Posterior cingulate gyrus (tissue), 11 donors: ENCODE measurements at places on chromosomes 12 and 14.

- DNase-seq = peak; percentile 52
These were observed 7.8 kb downstream of the CTDSP2 start for GRCh38 chr12:57838594-57839302.

DNA sequence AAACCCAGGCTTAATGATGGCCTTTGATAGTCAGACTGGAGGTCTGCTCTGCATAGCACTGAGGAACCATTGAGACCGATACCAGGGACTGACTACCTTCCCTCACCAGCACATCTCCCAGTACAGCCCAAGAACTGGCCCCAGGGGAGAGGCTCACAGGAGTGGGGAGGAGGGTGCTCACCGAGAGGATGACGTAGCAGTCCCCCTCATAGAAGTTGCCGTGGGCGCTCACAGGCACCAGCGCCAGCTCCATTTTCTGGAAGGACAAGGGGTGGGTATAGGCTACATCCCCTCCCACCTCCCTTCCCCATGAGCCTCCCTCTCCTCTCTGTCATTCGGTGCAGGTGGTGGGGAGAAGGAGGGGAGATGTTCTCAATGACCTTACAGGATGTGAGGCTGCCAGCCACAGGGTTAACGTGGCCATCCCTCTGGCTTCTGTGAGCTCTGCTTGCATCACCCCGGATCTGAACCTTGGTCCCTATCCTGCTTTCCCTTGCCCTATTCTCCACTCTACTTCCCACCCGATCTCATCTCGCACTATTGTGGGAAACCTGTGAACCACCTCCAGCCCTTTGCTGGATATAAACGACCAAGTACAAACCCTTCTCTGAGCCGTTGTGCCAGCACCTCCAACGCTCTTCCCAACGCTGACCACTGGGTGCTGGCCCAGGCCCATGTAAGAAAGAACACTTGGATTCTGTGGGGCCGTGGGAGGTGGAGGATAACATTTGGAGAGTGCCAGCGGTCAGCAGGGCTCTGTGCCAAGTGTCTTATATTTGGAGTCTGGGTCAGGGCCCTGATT is 4.4 kb downstream of the AVIL start:
- DNase-seq = no peak

DNA sequence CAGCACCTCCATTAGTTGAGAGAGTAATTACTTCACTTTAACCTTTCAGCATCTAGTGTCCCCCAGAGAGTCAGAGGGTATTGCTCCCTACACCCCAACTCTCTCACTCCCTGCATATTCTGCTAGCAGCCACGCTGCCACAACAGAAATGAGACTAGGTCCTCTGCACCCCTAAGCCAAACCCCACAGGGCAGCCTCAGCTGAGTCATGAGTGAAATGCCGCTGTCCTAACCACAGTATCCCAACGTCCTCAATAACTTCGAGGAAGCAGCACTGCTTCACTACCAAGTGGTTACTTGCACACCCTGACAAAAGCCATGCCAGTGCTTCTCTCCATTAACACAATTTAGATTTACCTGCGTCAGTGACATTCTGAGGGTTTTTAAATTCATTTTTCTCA is 6.9 kb upstream of the LYZ start:
- no peak for DNase-seq

- DNase-seq = no peak
These were observed 1421.0 kb upstream of the FLRT2 start for GRCh38 chr14:84108746-84109457.

- DNase-seq = no peak
These were observed 236.5 kb downstream of the PDZRN4 start for GRCh38 chr12:41424651-41425050.

- no peak for DNase-seq
These were observed 717.8 kb upstream of the SEL1L start for GRCh38 chr14:82251494-82251893.

DNA sequence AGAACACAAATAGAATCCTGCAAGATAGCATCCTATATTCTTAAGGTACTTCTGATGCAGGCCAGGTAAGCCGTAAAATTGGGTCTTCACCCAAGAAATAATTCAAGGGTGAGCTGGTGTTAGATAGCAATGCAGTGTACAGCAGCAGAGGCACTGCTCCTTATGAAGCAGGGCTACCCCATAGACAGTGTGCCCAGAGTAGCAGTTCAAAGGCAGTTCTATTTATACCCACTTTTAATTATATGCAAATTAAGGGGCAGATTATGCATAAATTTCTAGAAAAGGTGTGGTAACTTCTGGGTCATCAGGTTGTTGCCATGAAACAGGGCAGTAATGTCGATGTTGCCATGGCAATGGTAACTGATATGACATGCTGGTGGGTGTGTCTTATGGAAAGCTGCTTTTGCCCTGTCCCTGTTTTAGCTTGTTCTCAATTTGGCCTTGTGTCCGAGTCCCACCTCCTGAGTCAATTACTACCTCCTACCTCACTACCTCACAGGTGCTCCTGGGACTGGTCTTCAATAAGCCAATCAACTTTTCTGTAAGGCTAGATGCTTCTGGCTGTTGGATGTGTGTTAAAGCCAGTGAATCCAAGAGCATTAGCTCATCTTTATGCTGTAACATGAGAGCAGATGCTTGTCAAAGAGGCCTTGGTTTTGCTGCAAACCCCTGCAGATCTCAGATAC is 61.0 kb downstream of the PPM1A start:
- DNase-seq = no peak

DNA sequence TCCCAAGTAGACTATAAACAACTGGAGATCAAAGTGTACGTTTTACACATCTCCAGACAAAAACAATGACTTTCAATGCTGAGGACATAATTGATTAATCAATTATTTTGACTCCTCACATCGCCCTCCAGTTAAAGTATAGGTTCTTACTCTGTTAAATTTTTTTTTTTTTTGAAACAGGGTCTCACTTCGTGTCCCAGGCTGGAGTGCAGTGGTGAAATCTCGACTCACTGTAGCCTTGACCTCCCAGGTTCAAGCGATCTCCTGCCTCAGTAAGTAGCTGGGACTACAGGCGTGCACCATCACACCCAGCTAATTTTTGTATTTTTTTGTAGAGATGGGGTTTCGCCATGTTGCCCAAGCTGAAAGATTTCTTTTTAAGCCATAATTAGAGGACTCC is 938 bp upstream of the CCNB1IP1 start:
- no peak for DNase-seq

GRCh38 chr14:39055786-39056474 is 47.1 kb downstream of the SEC23A start:
- DNase-seq = no peak

- no peak for DNase-seq
These were observed 145.8 kb downstream of the SLC38A6 start for GRCh38 chr14:61126603-61127498.

DNA sequence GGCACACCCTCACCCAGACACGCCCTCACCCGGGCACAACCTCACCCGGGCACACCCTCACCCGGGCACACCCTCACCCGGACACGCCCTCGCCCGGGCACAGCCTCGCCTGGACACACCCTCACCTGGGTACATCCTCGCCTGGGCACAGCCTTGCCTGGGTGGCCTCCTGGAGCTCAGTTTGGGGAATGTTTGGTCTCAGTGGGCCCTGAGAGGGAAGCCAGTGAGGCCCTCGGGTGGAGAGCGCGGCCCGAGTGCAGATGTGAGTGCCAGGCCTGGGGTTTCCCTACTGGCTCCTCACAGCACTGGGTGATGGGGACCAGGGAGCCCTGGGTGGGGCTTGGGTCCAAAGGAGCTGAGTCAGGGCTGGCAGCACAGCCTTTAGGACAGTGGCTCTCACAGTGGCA is 23.8 kb downstream of the GALNT9 start:
- DNase-seq = no peak

GRCh38 chr14:35525695-35526094 is 8.3 kb upstream of the INSM2 start:
- no peak for DNase-seq

- peak; percentile 21 for DNase-seq
These were observed 19.5 kb upstream of the HAL start for GRCh38 chr12:96015672-96016071.

DNA sequence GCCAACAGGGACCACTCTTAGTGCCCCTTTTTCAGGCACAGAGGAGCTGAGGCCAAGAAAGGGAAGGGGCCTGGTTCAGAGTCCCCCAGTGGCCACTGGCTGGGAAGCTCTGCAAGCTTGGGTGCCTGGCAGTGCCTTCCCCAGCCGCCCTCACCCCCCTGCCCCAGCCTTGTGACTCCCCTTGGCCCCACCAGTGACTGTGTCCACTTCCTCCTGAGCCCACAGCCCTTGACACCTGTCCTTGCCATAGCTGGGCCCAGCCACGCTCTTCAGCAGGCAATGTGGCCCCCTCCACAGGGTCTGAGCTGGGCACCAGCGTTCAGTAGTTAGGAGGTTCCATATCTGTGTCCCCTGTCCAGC is 19.0 kb upstream of the C14orf180 start:
- peak; percentile 43 for DNase-seq

DNA sequence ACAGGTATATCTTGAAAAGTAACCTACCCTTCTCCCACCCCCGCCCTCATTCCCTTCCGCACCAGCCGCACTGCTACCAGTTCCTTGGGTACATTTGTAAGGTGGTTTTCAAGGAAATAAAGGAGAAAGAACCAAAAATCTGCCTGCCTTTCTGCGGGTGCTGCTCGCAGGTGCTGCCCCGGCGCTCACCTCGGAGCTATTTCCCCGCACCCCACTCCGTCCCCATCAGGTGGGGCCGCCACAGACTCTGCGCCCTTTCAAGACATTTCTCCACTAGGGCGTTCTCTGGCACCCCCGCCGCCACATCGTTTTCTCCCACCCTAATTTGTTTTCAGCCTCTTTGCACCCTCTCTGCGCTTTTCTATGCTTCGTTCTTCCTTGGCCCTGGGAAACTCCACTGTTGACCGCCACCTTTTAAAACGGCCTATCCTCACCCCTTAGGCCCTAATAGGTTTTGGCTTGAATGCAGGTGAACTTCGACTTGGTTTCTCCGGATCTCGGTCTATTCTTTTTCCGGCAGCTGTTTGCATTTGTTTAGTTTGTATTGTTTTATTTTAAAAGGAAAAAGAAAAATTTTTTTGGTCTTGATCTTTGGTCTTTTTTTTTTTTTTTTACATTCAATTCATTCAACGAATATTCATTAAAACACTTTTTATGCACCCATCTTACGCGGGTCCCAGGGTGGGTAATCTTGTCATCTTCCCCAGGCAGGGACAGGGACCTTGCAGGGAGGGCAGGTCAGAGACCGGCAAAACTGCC is 3.0 kb downstream of the VSX2 start:
- no peak for DNase-seq

DNA sequence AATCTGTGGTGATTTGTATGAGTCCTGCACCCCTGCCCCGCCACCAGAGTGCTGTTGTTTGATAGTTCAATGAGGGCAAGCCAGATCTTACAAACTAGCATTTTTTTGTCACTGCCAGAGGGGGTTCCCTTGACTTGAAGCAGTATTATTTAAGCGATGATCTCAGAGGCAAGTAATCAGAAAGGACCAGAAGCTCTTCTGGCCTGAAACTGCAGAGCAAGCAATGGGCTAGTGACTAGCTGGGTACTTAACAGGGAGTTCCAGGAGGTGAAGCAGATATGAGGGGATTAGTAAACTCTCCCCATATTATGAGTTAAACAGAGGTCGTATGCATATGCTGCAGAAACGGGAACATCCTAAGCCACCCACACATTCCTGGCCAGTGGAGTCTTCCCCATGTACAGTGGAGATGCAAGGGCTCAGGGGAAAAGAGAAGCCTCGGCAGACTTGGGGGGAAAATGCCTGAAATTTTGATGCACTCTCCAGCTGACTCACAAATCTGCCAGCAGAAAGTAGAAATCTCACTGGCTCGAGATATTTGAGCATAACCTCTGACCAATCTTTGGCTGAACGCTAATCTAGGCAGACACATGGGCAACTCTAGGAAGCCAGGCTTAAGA is 8.3 kb upstream of the CRACR2A start:
- no peak for DNase-seq

DNA sequence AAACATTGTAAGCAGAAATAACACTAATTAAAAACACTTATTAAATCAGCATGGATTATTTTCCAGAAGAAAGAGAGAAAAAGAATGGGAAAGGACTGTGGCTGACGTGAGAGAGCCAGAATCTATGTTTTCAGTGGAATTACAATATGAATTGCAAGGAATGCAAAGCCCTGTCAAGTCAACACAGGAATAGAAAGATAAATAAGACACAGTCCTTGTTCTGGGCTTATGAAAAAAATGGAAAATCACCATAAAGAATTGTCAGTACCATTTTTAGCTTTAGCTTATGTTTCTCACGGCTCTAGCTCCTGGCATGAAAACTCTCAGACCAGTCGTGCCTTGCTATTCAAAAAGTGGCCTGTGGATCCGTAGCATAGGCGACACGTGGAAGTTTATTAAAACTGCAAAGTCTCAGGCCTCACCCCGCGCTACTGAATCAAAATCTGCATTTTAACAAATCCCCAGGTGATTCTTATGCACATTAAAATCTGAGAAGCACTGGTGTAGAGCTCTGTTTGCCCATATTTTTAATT is 549.1 kb downstream of the RPS29 start:
- DNase-seq = no peak

- no peak for DNase-seq
These were observed 16.6 kb upstream of the TRAF3 start for GRCh38 chr14:102760496-102761193.

- no peak for DNase-seq
These were observed 44.4 kb downstream of the TBX5 start for GRCh38 chr12:114361545-114361944.

DNA sequence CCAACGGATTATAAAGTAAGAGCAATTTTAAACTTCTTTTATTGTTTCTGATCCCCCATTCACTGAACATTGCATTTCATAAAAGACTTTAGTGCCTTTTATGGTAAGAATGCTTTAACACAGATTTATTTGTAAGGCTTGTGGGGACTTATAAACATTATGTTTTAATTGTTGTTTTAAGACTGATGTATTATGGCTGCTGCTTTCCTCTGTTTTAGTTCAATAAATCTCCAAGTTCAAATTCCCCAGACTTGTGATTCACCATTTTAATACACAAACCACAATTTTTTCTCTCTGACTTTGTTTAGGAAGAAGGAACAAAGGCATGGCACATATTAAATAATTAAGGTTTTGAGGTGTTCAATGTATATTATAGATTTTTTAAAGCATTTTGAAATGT is 753.3 kb downstream of the SLC6A15 start:
- DNase-seq = no peak
